C1 segment of cervical spinal cord (tissue), 14 donors: ENCODE measurements at places on chromosomes 6 and 20.

GRCh38 chr20:5674176-5674660 lies 76.0 kb upstream of the SHLD1 start:
- no peak for DNase-seq

DNA sequence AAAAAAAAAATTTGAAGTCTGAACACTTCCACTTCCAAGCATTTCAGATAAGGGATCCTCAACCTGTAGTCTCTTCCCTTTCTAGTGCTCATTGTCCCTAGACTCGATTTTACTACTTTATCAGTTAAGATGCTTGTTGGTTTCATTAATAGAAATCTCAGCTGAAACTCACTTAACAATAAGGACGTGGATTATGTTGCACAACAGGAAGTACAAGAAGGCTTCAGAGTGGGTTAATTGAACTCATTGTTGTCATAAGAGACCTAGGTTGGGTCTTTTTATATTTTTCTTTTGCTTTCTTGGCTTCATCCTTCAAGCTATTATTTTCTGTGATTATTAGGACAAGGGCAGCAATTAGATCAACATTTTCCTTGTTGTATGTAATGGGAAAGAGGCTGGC lies 175.2 kb downstream of the CDKAL1 start:
- no peak for DNase-seq

DNA sequence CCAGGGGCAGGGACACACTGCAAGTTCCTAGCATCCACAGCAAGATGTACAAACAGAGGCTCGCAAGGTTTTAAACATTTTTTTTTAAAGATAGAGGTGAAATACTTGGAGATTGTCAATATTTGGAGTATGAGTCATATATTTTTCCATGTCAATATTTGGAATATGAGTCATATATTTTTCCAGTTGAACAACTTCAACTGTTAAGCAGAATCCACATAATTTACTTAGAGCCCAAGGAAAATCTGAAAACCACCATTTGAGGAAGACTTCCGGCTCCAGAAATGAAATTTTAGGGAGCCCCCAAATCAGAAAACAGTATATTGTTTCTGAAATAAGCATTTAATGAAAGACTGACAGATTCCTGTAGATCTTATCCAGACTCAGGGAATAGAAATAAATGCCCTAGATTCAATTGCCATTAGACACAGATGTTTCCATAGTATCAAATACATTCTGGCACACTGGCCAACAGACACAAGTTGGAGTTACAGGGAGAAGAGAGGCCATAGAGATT lies 51.6 kb upstream of the FAM184A start:
- DNase-seq, result no peak

DNA sequence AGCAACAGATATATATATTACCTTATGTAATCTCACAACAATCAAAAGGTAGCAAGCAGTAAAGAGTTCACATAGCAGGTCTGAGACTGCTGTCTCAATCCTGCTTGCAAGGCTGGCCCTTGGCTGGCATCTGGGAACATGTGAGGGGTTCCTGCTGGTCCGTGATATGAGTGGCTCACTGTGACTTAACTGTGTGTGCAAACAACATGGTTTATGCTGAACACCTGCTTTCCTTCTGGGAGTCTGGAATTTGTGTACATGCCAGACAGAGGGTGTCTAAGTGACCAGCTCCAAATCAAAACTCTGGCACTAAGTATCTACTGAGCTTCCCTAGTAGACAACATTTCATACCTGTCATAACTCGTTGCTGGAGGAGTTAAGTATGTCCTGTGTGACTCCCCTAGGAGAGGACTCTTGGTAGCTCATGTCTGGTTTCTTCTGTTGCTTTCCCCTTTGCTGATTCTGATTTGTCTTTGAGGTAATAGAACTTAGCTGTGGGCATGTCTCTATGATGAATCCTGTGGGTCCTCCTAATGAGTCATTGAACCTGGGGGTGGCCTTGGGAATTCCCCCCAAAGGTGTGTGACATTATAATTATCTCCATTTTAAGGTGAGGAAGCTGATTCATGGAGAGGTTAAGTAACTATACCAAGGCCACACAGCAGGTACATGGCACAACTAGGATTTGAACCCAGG lies 131.6 kb upstream of the NEDD9 start:
- no peak for DNase-seq

DNA sequence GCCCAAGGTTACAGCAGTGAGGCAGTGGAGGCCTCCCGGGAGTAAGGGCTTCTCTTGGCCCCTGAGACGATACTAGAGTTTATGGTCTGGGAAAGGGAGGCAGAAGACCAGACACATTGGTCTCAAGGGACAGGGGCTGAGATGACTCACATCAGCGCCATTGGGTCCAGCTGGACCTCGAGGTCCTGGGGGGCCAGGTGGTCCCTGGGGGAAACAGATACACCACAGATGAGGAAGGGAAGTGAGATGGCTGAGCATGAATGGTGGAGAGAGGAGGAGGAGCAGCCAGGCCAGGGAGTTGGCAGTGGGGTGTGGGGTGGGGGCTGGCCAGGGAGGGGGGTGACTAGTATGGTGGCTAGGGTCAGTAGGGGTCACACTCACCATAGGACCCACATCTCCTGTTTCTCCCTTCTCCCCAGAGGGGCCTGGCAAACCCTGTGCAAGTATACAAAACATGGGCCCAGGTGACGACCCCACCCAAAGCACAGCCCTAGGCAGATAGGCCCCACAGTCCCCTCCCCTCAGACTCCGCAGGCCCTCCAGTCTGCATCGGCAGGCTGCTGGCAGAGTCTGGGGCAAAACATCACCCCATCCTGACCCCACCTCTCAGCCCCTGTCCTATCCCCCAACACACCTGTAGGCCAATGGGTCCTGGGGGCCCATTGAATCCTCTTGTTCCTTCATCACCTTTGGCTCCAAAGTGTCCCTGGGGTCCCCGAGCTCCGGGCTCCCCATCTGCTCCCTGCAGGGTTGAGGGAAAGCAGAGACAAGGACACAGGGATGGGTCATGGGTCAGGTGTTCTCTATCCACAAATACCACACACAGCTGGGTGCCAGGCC lies 21.9 kb downstream of the COL11A2 start:
- DNase-seq, result no peak

DNA sequence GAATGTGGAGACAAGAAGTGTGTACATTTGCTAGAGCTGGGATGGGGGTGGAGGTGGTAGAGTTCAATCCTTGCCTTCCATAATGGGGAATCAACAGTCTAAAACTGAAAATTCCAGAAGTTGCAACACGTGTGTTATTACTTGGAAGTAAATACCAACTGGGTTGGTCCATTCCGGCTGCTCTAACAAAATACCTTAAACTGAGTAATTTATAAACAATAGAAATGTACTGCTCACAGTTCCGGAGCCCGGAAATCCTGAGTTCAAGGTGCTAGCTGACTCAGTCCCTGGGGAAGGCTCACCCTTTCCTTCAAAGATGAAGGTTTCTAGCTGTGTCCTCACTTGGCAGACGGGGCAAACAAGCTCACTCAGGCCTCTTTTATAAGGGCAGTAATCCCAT lies 59.0 kb downstream of the RIN2 start:
- no peak for DNase-seq

DNA sequence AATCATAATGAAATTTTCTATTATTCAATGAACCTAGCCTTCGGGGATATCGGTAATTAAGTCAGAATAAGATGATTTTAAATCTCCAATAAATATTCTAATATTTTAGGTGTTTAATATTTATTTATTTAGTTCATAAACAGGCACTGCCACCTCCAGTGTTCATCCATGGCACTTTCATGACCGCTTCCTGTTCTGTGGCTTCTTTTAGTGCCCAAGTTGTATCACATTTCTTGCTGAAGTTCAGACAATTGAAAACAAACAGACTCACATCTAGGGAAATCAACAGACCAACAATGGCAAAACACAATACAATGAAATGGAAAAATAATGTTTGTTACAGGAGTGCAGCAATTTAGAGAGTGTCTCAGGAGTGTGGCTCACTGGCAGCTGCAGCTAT lies 26.0 kb downstream of the HDDC2 start:
- DNase-seq, result no peak

GRCh38 chr20:51955756-51956155 lies 153.4 kb upstream of the SALL4 start:
- DNase-seq, result no peak
